K562 (cell line): ENCODE measurements at places on chromosomes 12 and 14. TPM values are rescaled to one million over a fixed set of nuclear protein-coding genes. Genes with fewer than 3 reads are reported as not detected.
A peak's percentile ranks its signal among the peaks of the same experiment; 100 is the strongest.

CABP1 gene
- not detected in 2 replicates for total RNA-seq

CLEC7A gene
- 0.16 TPM in 1 of 2 replicates, not detected in the other for total RNA-seq

SCARB1 gene
- 148 and 157 TPM in 2 replicates for total RNA-seq

GPR137C gene
- 0.07 and 0.31 TPM in 2 replicates for total RNA-seq

TRAFD1 gene
- 46.7 and 49.2 TPM in 2 replicates for total RNA-seq

ASIC1 gene
- 1.2 TPM in 2 replicates for total RNA-seq

DIO2 gene
- not detected in 2 replicates for total RNA-seq

TMEM30B gene
- 0.04 TPM in 1 of 2 replicates, not detected in the other for total RNA-seq

PA2G4 gene
- total RNA-seq, result 463 and 470 TPM in 2 replicates

ACSM4 gene
- not detected in 2 replicates for total RNA-seq

RPAP3 gene
- total RNA-seq, result 54.1 and 57.1 TPM in 2 replicates

TAS2R20 gene
- 0.74 and 0.93 TPM in 2 replicates for total RNA-seq

SMCO3 gene
- not detected in 2 replicates for total RNA-seq

DNA sequence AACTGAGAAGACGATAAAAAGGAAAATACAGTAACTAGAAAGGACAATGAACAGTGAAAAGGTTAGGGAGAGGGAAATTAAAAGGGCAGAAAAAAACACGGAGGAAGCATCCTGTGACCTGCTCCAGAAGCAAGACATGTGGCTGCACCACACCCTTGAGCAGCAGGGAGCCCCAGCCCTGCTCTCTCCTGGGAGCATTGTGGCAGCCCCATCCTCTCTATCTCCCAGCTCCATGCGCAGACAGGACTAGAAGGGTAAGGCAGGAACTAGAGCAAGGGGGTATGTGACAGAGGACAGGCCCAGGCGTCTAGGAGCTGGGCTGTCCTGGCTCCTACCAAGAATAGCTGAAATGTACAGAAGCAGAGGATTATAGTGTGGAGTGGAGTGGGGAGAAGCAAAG lies 38.6 kb upstream of the SMUG1 start:
- DNase-seq, result peak; percentile 39

GRCh38 chr14:85222341-85222740 lies 307.6 kb upstream of the FLRT2 start:
- no peak for DNase-seq

DNA sequence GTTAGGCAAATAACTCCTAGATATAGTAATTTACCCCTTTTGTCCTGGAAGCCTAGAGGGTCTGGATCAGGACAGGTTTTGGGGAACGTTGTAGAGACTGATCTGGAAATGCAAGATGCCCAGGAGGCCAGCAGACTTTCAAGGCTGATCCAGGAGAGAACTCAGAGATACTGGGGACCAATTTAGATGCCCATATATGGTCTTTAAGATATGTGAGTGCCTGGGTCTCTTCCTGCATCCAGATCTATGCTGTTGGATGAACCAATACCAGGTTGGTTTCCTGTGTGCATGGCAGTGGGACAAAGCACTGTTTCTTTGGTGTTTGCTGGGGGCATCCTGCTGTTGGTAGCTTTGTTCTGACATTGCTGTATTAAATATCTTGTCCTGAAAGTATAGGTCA lies 5.4 kb downstream of the ERG28 start:
- DNase-seq, result no peak

DNA sequence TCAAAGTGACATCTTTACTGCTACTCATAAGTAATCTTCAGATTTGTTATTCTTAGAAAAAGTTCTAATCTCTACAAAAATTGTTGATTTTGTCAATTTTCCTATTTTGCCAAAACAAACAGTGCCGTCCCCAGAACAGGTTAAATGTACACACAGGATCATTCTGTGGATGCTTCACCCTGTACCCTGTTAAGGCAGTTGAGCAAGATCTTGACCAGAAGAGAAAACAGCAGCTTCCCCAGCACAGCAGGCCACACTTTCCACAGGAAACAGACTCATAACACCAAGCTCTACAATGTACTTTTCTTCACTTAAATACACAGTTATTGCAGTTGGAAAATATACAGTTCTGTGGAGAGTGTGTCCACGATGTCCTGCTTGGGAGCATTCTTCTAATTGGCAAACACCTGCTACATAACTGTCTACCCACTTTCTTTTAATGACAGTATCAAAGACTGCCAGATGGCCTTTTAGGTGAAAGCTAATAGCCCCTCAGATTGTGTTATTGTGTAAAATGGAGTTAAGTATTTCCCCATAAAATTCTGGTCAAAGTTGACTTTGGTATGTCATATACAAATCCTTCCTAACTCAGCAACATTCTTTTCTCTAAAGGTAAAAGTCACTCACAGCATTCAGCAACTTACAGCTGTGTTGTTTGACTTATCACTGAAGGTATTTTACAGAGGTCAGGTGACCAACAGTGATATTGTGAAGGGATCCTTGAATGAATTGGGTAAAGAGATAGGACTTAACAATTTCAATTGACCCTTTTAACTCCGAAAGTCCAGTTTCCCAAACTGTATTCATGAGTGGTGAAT lies 77.0 kb downstream of the SEC23A start:
- DNase-seq, result no peak

GRCh38 chr12:13275241-13276085 lies 78.9 kb downstream of the EMP1 start:
- DNase-seq, result no peak

DNA sequence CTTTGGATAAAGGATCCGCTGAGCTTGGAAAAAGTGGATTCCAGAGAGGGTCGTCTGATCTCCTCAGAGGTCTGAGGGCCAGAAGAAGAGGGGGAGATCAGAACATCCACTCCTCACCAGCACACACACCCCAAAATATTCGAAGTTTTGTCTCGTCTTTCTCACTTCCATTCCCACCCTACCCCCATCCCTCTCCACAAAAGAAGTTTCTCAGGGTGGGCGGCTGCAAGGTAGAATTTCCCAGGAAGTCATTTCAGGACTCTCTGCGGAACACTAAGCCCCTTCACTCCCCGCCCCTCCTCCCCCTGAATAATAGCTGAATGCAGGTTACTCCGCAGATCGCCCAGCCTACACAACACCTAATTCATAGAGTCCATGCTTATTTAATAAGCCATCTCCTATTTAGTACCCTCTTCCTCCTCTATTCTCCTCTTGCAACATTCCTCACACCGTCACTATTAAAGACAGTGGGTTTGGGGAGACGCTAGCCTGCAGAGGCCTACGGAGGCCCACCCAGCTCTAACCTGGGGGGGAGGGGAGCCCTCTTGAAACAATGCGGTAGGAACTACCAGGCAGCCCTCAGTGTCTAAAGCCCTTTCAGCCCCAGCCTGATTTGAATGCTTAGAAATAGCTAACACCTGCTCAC lies 649 bp upstream of the SALL2 start:
- DNase-seq, result peak; percentile 18

GRCh38 chr14:69260861-69261564 lies 1.1 kb downstream of the GALNT16 start:
- DNase-seq, result peak; percentile 73

- DNase-seq, result no peak
Observed at GRCh38 chr14:74834692-74835392, 41.1 kb downstream of the PROX2 start.

- no peak for DNase-seq
Observed at GRCh38 chr12:133202493-133203343, 21.4 kb downstream of the ZNF268 start.

- DNase-seq, result no peak
Observed at GRCh38 chr12:99035803-99036202, 390.7 kb downstream of the APAF1 start.

GRCh38 chr14:38089123-38089522 lies 118.6 kb upstream of the SSTR1 start:
- DNase-seq, result no peak

GRCh38 chr12:122102331-122102730 lies 23.8 kb downstream of the MLXIP start:
- DNase-seq, result no peak

- DNase-seq, result no peak
Observed at GRCh38 chr12:59158066-59158465, 237.8 kb upstream of the LRIG3 start.

- DNase-seq, result no peak
Observed at GRCh38 chr12:65642061-65642661, 182.1 kb upstream of the HMGA2 start.

DNA sequence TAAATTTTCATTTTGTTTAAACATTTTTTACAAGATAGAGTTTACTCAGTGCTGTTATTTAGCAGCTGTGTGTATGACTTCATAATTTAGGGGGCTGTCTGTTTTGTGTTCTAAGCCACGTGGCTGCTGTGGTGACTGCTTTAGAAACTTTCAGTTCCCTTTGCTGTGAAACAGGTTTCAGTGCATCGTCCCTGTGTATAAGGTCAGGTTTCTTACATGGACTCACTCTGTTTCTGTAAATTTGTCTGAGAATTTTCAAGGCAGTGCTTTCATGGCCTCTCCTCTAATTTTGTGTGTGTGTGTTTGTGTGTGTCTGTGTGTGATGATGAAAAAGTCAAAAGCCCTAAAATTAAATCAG lies 32.4 kb downstream of the BICD1 start:
- no peak for DNase-seq

DNA sequence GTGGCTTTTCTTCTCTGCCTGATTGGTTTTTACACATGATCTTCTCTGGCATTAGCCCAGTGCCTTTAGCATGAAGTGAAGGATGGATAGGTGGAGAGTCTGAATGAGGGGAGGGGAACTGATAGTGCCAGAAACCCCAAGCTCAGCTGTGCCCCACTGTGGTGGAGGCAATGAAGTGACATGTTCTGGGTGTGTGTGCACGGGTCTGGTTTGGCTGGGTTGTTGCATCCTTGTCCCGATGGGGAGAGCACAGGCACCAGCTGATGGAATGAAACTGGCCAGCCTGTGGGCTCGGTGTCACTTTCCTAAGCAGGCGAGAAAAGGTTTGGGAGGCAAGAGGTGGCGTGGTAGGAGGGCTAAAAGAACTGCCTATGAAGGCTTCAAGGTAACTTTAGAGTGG lies 65.3 kb downstream of the CACNA1C start:
- DNase-seq, result peak; percentile 9
